ENCODE measurements at places on chromosomes 6 and 20. TPM values are rescaled to one million over a fixed set of nuclear protein-coding genes. Genes with fewer than 3 reads are reported as not detected.

The AHI1 gene
- 46.2 TPM for total RNA-seq

The PDE10A gene
- total RNA-seq = not detected

The ZNF311 gene
- total RNA-seq = 0.65 TPM

The C4B gene
- 2.5 TPM for total RNA-seq

The TNXB gene
- 1.3 TPM for total RNA-seq

The POFUT1 gene
- 78.5 TPM for total RNA-seq

The MEA1 gene
- total RNA-seq = 105 TPM

The TFAP2A gene
- not detected for total RNA-seq

The ULBP3 gene
- total RNA-seq = 1.0 TPM

The ERVFRD-1 gene
- not detected for total RNA-seq
